ENCODE measurements at places on chromosomes 2 and 18. TPM values are rescaled to one million over a fixed set of nuclear protein-coding genes. Genes with fewer than 3 reads are reported as not detected.

GRCh38 chr2:195912079-195912478 lies 156.6 kb downstream of the DNAH7 start:
- DNase-seq: no peak

THAP4 gene
- total RNA-seq: 51.7 TPM

DNA sequence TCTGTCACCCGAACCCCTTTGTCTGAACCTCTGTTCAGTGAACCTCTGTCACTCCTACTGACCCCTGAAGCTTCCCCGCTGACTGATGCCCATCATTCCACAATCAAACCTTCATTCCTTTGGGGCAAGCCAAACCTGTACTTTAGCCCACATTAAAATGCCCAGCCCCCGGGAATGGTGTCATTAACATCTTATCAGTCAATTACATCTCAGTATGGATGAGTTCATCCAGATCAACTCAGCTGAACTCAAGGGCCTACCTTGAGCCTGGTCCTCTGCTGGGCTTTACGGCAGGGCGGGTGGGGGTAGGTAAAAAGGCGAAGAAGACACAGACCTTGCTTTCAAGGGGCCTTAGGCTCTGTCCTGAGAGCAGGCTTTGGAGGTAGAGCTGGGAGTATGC lies 154.4 kb upstream of the SMAD2 start:
- DNase-seq: no peak

- DNase-seq: no peak
These were observed 32.0 kb upstream of the MYCN start for GRCh38 chr2:15908371-15908770.

APOB gene
- total RNA-seq: not detected

DNA sequence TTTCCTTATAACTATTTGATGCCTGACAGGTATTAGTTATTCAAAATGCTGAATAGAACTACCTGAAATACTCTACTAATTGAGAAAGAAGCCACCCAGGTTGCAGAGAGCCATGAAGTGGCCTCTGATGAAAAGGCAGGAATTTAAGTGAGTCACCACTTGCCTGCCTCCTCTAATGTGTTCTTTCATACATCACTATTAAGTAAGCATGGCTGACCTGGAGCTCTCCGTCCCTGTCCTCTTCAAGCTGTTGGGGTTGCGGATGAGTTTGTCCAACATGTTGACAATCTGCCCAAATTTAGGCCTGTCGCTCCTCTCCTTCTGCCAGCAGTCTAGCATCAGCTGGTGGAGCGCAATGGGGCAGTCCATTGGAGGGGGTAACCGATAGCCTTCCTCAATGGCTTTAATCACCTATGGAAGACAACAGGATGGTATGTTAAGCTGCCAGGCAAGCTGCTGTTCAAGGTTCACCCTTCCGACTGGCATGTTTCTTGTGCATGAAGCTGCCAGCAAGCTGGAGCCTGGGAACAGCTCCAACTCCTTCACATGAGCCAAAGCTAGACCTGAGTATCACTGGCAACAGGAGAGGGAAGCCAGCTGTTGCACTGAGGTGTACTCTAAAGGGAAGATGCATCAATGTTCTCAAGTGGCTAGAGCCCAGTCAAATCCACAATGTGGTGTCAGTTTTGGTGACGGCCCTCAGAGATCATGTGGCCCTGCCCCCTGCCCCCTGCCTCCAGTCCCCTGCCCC lies 142.2 kb downstream of the EPHA4 start:
- DNase-seq: no peak

GRCh38 chr2:199278099-199278498 lies 179.6 kb downstream of the SATB2 start:
- DNase-seq: no peak

PSD4 gene
- 12.1 TPM for total RNA-seq

GRCh38 chr2:71210292-71210691 lies 16.6 kb downstream of the PAIP2B start:
- no peak for DNase-seq

DNA sequence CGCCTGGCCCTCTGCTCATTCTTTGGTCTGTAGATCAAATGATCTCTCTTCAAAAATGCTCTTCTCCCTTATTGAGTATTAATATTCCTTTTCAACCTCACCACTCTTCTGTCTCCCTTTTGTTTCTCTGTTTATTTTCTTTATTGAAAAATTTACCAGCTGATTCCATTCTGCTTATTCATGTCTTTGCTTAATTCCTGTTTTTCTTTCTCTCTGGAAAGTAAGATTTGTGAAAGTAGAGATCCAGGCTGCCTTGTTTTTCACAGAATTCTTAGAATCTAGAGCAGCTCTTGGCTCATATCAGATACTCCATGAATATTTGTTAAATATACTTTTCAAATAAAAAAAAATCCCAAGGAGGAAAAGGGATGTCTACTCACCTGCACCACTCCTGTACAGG lies 157.0 kb downstream of the DOCK10 start:
- no peak for DNase-seq

DNA sequence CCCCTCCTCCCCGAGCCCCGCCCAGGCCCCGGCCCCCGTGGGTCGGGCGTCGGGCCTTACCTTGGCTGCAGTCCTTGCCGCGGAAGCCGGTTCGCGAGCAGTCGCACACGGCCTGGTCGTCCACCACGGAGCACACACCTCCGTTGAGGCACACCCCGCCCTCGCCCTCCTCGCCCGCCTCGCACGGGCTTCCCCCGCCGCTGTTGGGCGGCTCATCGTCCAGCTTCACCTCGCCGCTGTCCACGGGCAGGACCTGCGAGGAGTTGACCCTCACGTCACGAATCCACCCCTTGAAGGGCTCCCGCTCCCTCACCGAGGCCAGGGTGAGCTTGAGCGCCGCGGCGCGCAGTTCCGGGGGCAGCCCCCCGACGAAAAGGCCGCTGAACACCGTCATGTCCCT lies 4.5 kb downstream of the NRXN1 start:
- no peak for DNase-seq

DNA sequence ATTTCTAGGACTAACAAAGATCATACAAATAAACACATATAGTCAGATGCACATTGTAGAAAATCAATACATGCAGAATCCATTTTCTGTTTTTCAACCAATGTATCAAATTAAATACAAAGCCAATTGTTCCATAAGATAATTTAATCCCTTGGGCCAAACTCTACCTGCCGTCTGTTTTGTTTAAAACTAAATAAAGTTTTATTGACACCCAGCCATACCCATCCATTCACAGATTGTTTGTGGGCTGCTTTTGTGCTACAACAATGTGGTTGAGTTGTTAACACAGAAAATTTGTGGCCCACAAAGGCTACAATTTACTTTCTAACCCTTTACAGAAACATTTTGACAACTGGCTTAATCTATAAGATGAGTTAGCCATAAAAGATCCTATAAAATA lies 484.0 kb upstream of the ID2 start:
- no peak for DNase-seq

GRCh38 chr2:159251296-159252173 lies 35.0 kb downstream of the WDSUB1 start:
- DNase-seq: no peak

- no peak for DNase-seq
These were observed 195.4 kb upstream of the HDAC4 start for GRCh38 chr2:239596253-239596652.

GRCh38 chr2:68225119-68225632 lies 27.2 kb downstream of the PPP3R1 start:
- no peak for DNase-seq

GRCh38 chr2:231058761-231059550 lies 2.3 kb downstream of the PSMD1 start:
- no peak for DNase-seq

DNA sequence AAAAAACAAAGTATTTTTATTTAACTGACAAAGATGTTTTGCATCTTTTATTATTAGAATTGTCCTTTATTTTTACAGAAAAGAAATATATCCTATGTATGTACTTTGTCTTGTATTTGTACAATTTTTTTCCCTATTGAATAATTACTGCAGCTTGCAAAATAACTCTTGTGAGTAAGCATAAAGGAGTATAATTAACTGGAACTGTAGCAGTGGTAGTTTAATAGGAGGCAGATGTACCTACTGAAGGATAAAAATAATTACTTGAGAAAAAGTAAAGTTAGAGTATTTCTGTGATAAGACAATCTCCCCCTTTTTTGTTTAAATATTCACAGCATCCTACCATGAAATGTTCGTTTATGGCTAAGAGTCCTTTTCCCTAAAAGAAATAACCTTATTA lies 34.7 kb downstream of the EHBP1 start:
- no peak for DNase-seq

GRCh38 chr18:31497404-31497835 lies 557 bp upstream of the DSG2 start:
- no peak for DNase-seq

- no peak for DNase-seq
These were observed 62.2 kb downstream of the ACKR3 start for GRCh38 chr2:236631856-236632291.

AMER3 gene
- total RNA-seq: not detected

- no peak for DNase-seq
These were observed 47.0 kb downstream of the INHBB start for GRCh38 chr2:120392923-120393322.

DNA sequence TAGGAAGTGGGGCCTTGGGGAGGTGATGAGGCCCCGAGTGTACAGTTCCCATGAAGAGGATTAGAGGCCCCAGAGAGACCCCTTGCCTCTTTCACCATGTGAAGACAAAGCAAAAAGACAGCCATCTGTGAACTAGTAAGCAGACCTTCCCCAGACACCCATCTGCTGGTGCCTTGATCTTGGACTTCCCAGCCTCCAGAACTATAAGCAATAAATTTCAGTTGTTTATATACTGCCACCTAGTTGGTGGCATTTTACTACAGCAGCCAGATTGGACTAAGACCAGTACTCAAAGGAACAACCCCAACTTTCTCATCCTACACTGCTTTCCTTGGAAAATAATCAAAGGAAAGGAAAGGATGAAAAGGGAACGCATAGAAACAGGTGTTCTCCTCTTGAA lies 27.9 kb upstream of the CREG2 start:
- DNase-seq: no peak

- no peak for DNase-seq
These were observed 60.0 kb downstream of the RNF144A start for GRCh38 chr2:6977113-6977741.

DNA sequence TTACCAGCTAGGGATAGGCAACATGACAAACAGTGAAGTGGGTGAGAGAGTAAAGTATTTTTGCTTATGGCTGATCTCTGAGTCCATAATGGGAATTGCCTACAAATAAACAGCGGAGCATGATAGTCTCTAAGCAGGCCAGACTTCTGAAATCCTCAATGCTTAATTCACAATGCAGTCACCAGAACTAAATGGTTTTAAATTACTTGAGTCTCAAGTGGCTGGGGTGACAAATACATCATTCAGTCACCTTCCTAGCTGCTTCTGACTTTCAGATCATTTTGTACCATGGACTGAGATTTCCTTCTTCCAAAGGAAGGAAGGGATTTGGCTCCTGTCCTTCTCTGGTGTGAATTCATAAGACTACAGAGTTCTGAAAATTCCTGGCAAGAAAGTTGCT lies 82.8 kb upstream of the RMP24 start:
- DNase-seq: no peak

DNA sequence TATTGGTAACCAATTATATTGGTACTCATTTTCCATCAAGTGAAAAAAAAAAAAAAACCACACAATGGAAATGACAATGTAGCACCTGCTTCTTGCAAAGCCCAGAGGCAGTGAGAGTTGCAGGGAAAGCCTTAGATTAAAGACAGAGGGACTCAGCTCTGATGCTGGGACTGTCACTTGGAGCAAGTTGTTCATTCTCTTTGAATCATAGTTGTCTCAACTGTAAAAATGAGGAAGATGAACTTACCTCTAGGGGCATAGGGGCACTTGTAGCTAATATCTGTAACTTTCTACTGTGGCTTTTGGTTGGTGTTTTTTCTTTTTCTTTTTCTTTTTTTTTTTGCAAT lies 81.4 kb upstream of the LPIN2 start:
- no peak for DNase-seq

- no peak for DNase-seq
These were observed 14.7 kb upstream of the PUM2 start for GRCh38 chr2:20365249-20365817.

CYP27A1 gene
- total RNA-seq: 32.0 TPM

DNA sequence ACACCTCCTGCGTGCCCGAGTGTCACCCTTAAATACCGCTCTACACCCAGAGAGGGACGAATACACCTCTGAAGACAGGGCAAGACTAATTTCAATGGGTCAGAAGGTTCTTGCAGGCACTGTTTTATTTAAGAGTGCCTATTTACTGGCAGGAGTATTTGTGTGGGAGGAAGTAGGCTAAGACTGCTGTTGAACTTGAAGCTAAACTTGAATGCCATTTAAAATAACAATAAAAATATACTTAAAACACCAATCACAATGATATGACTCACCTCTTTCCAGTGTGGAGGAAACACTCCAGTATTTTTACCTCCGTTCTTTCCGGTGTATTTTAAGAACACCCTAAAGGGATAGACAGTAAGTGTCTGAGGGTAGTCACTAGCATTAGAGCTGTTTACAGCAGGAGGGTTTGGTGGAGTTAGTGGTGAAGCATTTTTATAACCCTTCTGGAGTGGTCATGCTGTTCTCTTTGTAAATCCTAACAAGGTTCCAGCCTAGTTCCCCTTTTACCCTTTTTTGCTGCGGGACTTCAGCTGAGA lies 9.6 kb upstream of the HOXD1 start:
- no peak for DNase-seq

DNA sequence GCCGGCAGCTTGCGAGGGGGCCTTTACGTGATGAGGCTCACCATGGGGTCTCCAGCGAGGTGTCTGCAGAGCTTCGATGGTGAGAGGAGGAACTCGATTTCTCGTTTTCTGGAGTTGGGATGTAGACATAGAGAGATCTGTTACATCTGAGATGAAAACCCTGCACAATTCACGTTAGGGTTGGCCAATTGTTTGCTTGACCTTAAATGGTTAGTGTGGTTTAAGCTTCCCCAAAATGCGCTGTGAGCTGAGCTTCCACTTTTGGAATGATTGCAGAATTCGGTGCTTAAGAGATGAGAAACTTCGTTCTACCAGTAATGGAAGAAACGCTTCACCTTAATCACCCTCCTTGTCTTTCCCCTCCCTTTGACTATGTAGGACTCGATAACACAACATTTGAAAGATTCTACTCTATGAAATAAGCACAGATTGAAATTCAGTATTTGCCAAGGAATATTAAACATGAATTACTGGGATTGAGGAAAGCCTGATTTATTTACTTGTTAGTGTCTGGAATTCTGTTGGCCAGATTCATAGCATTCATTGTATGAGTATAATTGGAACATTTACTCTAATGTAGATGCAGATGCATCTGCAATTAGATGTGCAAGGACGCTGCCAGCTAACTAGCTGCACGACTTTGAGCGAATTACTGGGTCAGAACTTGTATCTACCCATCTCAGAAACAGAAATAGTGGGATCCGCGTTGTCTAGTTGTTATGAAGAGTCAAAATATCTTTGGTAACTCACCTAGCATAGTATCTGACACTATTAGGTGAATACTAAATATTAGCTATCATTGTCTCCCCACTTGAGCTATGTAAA lies 1.6 kb upstream of the KLF7 start:
- DNase-seq: no peak

DNA sequence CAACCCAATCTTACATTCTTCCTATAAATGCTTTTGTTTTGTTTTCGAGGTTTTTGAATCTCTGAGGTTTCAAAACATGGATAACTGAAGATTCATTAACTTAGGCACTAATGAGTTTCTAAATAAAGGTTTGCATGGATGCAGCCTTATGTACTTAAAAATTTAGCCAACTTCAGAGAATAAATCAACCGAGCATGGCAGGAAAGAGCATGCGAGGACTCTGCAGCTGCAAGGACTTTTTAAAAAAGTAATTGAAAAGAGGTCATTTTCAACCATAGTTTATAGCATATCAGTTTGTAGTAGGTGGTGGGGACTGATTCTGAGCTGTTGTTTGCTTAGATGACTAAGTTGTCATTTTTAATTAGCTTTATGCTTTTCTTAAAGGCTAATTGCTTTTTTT lies 567.0 kb upstream of the ZEB2 start:
- DNase-seq: no peak
